ENCODE measurements at places on chromosomes 13 and 19.

GRCh38 chr19:29887442-29887855, 54.6 kb upstream of the URI1 start:
- DNase-seq = no peak

DNA sequence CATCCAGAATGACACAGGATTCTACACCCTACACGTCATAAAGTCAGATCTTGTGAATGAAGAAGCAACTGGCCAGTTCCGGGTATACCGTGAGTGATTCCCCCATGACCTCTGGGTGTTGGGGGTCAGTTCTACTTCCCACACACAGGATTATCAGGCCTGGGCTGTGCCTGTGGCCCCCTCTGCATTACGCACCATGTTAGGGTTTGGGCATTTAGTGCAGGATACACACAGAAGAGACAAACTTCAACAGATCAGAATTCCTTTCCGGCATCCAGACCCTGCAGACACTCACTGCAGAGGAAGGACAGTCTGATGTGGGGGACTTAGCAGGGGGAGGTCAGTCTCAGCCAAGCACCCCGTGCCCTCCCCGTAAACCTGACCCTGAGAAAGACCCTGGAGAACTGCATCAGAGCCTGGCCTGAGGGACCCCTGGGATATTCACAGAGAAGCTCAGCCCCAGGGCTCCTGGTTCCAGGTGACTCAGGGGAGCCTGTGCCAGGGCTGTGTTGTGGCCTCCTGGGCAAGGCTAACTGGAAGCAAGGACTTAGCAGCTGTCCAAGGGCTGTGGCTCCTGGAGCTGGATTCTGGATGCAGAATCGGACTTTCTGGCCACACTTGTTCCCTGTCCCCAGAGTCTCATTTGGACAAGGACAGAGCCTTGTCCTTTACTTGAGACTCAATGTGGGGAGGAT, 1.7 kb downstream of the CEACAM5 start:
- no peak for DNase-seq

- no peak for DNase-seq
These were observed 60.1 kb downstream of the RNASEH2B start for GRCh38 chr13:50969691-50970090.

GRCh38 chr13:112618501-112618900, 30.5 kb upstream of the TUBGCP3 start:
- DNase-seq = no peak

- DNase-seq = no peak
These were observed 61.8 kb downstream of the WDFY2 start for GRCh38 chr13:51645761-51646670.

DNA sequence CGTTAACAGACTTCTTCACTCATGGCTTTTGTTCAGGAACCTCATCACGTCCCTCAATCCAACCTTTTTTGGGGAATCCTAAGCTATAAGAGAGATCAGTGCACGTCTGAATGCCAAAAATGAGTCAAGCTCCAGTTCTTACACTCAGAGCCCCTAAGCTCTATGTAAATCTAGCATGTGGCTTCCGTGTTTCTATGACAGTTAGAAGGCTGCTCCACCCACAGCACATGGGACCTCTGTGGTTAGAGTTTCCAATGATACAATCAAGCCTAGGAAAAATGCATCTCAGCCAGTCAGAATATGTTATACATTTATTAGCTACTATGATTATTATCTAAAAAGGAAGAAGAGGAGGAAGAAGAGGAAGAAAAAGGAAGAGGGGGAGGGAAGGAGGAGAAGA, 135.9 kb downstream of the ENOX1 start:
- no peak for DNase-seq

DNA sequence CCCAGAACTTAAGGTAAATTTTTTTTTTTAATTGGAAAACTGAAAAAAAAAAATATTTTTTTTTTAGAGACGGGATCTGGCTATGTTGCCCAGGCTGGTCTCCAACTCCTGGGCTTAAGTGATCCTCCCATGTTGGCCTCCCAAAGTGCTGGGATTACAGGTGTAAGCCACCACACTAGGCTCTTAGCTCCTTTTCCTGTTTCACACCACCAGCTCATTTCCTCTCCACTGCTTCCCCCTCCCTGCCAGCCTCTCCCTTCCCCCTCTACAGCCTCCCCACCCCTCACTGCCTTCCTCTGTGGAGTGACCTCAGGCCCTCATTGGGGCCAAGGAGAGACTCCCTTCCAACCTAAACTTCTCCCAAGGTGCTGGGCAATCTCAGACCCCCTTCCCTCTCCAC, 4.2 kb upstream of the GIPR start:
- DNase-seq = no peak

DNA sequence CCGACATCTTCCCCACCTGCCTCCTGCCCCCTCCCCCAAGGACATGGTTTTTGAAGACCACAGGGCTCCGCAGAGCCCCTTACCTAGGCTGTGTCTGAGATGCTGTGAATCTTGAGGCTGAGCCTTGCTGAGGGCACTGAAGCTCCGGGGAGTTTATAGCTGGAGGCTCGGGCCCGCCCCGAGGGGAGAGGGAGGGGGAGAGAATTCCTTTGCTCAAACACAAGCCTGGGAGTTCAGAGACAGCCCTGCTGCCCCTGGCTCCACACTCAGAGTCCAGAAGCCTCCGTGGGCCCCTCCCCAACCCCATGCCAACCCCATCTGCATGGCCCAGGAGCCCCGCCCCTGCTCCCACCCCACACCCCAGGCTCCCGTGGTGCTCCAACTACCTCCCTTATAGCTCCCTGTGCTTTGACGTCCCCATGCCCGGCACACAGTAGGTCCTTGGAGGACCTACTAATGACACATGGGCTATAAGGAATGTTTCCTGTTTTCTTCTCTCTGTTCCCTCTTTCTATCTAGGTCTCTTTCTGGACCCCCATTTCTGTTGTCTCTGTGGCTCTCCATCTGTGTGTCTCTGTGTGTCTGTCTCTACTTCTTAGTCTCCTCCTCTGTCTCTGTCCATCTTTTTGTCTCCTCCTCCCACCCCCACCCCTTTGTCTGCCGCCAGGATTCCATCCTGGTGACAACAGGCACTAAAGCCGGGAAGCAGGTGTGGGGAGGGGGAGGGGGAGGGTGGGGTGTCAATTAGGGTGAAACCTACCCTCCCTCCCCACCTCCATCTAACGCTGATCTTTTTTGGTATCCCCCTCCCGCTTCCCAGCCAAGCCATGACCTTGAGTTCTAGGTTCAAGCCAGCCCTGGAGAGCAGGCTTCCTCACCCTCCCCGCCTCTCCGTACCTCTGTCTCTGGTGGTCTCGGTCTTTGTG, at the start of gene TNNT1:
TSS of gene TNNT1 (minus strand) at position 129 of the 926 bp plus-strand sequence. CDS start 2,049 bp downstream, outside the sequence.
- no peak for DNase-seq

DNA sequence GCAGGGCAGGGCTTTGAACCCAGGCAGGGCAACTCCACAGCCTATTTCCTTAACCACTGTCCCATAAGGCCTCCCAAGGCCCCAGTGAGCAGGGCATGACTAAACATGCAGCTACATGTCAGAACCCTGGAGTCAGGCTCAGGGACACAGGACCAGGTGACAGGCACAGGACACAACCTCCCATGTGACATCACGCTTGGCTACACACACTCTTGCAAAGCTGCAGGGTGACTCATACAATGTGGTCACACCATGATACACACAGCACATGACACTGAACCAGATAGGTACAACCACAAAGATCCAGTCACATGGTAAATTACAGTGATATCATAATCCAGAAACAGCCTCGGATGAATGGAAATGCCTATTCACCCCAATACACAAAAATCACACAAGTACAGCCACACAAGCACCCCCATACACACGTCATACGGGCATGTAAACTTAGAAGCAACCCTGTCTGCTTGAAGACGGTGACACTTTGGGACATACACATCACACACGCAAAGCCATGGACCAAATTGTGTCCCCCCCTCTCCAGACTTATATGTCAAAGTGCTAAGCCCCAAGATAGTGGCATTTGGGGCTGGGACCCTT, 14.5 kb downstream of the KLK4 start:
- DNase-seq = no peak

DNA sequence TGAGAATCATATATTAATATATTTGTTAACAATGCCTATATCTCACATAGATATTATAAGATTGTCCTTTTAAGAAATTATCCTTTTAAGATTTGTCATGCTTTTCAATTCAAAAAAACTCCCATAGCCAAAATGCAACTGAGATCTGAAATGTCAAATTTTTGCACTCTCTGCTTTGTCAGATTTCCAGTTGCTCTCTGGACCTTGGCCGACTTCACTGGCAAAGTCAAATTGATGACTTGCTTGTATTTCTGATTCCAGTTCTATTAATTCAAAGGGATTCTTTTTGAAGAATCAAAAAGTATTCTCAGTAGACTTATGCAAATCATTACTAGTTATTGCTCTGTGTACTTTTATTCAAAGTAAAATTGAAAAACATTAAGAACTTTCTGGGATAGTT, 101.2 kb upstream of the SCEL start:
- DNase-seq = no peak

DNA sequence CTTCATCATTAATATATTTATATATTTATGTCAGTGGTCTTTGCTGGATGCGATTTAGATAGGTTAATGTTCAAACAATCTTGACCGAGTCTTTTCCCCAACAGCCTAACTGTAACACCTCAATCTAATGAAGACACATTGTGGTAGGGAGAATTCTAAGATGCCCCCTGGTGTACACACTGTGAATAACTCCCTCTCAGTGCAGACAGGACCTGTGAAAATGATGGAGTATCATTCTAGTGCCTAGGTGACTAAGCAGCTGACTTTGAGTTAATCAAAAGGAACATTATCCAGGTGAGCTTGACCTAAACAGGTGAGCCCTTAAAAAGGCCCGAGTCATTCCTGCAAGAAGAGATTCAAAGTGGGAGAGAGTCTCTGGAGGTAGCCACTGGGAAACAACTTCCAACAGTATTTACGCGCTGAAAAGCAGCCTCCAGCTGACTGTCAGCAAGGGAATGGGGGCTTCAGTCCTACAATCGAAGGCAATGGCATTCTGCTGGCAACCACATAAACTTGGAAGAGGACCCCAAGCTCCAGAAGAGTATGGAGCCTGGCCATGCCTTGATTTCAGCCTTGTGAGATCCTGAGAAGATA, 28.0 kb upstream of the KBTBD7 start:
- no peak for DNase-seq

- DNase-seq = peak; percentile 8
These were observed 6.3 kb upstream of the ZNF69 start for GRCh38 chr19:11881151-11881800.

DNA sequence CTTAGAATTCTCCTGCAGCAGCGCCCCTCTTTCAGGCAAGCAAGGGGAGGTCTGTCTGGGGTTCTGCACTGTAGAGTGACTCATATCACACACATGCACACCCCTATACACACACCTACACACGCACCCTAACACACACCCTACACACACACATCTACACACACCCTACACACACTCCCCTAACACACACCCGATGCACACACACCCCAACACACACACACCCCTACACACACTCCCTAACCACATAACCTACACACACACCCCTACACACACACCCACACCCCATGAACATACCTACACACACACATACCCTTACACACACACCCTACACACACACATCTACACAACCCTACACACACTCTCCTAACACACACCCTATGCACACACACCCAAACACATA, 493.2 kb downstream of the IRS2 start:
- no peak for DNase-seq

GRCh38 chr13:42610649-42611048, 36.7 kb downstream of the TNFSF11 start:
- no peak for DNase-seq

DNA sequence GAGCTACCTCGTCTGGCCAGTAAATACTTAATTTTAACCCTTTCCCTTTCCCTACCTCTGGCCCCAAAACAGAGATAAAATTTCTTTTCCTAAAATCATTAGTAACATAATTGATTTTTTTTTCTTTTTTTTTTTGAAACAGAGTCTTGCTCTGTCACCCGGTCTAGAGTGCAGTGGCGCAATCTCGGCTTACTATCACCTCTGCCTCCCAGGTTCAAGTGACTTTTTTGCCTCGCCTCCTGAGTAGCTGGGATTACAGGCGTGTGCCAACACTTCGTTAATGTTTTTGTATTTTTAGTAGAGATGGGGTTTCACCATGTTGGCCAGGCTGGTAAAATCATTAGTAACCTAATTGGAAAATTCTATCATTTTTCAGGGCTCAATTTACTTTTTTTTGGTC, 10.4 kb upstream of the TRIM13 start:
- DNase-seq = no peak

- DNase-seq = no peak
These were observed 129.9 kb downstream of the GPC6 start for GRCh38 chr13:93356469-93356868.

DNA sequence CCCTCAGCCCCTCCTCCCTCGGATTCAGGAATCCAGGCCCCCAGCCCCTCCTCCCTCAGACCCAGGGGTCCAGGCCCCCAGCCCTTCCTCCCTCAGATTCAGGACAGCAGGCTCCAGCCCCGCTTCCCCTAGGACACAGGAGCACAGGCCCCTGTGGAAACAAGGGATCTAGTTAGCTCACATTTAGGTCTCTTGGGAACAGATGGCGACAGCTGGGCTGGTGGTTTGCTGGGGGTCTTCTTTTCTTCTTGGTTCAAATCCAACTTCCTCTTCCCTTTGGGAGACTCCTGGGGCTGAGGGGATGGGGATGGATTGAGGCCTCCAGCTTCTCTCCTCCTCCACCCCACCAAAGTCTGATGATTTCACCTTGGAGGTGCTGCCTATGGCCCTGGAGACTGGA, 19.6 kb downstream of the ZNF575 start:
- DNase-seq = no peak

DNA sequence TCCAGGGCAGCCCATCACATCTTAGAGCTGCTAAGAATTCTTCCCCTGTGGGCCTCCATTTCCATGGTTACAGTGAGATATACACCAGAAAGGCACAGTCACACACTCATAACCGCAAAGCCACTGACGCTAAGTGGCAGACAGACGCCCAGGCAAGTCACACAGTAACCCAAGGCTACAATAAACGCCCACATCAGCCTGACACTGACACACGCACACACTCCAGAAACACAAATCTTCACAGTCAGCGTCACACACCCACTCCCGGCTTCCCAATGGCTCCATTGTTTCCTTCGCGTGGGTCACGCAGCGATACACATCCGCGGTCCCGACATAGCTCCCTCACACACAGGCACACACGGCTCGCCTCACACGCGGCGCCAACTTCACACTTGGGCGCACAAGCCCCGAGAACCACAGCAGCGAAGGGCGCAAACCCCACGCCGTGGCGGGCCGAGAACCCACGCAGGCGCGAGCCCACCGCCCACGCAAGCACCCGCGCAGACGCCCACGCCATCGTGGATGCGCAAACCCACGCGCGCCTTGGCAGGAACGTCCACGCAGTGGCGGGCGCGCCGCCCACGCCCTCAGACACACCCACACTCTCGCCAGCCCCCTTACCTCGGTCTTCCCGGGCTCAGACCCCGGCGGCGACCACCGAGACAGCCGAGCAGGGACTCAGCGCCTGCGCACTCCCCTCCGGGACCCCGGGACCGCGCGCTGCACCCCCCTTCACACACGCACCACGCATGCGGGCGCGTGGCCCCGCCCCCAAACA, at the start of gene ZNF667:
TSS of gene ZNF667 (minus strand) at position 695 of the 778 bp plus-strand sequence. CDS start 14,975 bp downstream, outside the sequence.
- peak; percentile 61 for DNase-seq

GRCh38 chr13:93307651-93308050, 81.0 kb downstream of the GPC6 start:
- no peak for DNase-seq
